ENCODE measurements at places on chromosomes 2 and 18. TPM values are rescaled to one million over a fixed set of nuclear protein-coding genes. Genes with fewer than 3 reads are reported as not detected.

DNA sequence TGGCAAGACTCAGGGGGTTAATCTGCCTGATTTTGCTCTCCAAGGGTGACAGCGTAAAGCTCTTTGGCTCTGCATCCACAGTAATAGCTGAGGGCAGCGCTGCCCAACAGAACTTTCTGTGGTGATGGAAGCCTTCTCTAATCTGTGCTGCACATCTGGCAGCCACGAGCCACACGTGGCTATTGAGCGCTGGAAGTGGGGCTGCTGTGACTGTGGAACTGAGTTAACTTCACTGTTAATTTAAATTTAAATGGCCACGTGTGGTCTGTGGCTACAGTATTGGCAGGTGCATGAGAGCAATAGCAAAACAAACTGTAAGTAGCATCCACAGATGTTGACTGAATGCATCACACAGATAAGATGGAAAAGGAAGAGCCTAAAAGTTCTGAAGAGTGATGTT, 47.3 kb upstream of the TMEM200C start:
- no peak for DNase-seq

- DNase-seq = no peak
Measured at GRCh38 chr2:185859506-185859905, 120.9 kb downstream of the FSIP2 start.

DNA sequence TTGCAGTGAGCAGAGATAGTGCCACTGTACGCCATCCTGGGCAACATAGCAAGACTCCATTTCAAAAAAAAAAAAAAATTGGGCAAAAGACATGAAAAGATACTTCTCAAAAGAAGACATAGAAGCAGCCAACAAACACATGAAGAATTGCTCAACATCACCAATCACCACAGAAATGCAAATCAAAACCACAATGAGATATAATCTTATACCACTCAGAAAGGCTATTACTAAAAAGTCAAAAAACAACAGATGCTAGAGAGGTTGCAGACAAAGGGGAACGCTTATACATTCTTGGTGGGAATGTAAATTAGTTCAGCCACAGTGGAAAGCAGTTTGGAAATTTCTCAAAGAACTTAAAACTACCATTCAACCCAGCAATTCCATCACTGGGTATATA, 43.1 kb upstream of the CHAC2 start:
- no peak for DNase-seq

DNA sequence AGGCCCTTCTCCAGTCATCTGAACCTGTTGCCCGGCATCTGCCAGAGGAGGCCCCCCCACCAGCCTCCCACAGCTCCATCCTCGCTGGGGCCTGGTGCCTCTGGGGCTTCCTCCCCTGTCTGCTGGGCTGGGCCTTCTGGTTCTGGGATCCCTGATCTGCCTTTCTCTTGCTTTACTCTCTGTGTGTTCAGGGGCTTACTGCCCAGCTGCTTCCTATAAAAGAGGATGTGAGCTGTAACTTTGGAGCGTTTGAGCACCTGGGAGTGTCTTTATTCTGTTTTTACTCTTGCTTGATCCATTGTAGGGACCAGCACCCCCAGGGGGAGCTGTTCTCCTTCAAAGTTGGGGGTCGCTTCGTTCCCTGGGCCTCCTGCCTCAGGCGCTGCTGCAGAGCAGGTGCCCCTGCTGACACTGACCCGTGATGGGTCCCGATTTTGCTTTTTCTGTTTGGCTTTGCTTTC, 23.1 kb upstream of the FAHD2A start:
- DNase-seq = peak; percentile 46

GRCh38 chr2:61380056-61380881, 90.6 kb downstream of the USP34 start:
- no peak for DNase-seq

DNA sequence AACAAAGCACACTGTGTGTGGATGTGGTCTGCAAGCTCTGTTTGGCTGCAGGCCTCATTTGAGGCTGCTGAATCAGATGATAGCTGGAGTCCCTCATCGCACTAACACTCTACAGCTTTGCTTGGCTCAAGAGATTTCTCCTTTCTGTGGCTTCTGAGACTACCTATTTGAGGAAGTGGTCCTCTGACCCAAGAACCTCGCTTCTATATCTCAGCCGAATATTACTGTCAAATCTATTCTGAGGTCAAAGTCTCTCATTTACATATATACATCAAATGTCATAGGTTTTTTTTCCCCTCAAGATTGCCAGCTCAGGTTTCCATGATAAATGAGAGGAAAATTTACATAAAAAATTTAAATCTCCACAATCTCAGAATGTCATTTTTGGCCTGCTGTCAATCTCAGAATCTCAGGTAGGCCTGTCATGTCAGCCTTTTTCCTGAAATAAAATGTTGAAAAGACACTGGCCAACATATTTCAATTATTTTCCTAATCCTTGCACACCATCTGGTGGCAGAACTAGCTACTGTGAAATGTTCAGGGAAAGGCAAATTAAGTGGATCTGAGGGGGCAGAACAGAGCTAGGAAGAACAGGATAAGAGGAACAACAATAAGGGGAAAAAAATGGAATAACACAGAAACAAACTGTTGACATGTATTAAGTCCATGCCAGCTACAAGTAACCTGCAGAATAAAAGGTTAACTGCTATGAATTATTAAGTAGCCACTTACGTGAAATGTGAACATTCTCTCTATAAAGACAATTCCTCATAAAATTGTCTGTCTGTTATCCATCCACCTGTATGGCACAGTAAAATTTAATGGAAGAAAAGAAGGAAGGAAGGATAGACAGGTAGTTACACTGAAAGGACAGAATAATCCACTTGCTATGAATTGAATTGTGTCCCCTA, 39.3 kb downstream of the AP1S3 start:
- no peak for DNase-seq

TRIM54 gene
- total RNA-seq = 0.23 TPM

DNA sequence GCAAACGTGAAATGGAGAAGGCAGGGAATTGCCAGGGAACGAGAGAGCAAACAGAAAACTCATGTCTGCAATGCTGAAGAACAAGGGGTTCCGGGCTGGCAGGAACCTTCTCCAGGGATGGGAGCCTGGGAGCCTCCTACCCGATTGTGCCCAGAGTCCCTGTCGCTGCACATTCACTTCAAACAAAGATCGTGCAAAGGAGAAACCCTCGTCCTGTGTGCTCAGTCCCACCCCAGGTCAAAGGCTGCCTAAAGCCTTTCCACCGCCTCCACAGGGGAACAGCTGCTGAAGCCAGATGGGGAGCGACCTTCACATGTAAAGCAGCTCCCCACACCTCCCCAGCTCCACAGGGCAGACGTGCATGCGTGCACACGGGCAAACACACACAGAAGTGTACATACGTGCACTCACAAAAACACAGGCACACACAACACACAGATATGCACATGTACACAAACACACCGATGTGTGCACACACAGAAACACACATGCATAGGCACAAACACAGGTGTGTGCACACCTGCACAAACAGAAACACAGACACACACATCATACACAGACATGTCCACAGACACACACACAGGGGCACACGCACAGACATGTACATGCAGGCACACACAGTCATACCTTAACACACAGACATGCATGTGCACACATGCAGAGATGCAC, 460.1 kb upstream of the SALL3 start:
- no peak for DNase-seq

DNA sequence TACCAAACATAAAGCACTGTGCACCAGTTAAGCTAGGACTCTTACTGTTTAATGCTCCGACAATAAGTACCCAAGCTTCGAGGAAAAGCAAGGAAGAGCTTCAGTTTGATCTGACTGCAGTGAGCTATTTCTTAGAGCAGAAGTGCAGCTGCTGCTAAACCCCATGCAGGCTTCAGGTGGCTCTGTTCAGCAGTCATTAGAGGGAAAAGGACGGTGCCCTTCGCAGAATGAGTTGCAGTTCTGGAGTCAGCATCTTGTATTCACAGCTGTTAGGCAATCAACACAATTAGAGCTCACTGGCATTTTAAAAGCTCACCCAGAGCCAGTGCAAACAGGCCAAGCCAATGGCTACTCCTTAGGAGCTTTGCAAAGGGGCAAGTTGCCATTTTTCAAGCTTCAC, 1.5 kb upstream of the CERKL start:
- DNase-seq = no peak

TMEM169 gene
- total RNA-seq = 0.83 TPM

DNA sequence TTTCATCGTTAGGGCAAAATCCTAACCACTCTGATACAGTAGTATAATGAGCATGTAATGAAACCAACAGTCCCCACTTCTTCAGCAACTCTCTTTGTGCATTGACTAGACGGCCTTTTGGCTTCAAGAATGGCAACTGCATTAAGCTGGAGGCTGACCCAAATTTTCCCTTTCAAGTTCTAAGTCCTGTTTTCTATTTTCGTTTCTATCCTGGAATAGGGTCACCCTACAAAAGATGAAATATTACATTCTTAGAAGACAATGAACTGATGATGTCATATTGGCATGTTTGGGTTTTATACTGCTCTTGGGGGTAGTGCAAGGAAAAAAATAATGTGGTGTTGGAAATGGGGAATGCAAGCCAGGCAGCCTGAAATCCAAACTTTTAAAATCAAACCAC, 254.4 kb downstream of the ETAA1 start:
- DNase-seq = no peak

ALPG gene
- not detected for total RNA-seq

UGT1A4 gene
- not detected for total RNA-seq

DNA sequence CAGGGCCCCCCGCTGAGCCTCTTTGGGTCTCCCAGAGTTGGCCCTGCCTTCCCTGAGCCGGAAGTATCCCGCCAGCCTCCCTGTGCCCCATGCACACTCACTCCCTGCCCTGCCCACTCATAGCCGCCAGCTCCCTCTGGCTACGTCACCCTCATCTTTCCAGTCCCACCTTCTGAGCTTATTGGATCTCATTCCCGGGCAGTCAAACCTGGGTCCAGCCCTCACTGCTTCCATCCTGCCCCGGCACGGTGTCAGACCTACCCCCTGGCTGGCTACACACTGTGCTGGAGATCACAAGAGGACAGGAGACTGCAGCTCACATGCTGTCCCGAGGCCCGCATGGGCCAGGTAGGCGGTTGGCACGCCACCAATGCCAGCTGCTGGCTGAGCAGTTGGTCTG, 147.2 kb downstream of the ASB1 start:
- DNase-seq = no peak

Data from activated CD8-positive, alpha-beta T cell treated with anti-CD3 and anti-CD28 coated beads for 36 hours (primary cell).